ENCODE measurements at places on chromosomes 11 and 22.
A peak's percentile ranks its signal among the peaks of the same experiment; 100 is the strongest.

DNA sequence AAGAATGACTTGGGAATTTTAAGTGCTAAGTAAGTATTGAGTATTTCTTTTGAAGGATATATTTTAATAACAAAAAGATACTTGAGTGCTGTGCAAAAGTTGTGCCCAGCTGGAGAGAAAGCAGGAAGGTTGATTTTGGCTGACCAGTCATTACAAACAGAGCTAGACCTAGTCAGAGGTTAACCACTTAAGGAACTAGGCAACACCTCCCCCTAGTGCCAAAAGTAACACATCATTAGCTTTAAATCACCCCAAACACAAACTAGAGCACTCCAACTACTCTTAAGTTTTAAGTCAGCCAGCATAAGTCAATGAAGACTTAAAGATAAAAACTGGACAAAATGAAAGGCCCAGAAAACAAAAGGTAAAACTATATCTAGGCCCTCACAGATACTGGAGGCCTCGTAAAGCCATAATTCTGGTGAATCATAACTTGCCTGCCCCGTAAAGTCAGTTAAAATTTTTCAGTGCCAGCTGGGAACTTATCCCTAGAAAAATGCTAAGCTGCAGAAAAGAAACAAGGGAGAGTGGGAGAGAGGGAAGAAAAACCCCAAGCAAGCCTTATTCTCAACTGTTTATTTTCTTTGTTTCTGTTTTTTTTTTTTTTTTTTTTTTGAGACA is 4.6 kb downstream of the TMEM9B start:
- peak; percentile 7 for DNase-seq

DNA sequence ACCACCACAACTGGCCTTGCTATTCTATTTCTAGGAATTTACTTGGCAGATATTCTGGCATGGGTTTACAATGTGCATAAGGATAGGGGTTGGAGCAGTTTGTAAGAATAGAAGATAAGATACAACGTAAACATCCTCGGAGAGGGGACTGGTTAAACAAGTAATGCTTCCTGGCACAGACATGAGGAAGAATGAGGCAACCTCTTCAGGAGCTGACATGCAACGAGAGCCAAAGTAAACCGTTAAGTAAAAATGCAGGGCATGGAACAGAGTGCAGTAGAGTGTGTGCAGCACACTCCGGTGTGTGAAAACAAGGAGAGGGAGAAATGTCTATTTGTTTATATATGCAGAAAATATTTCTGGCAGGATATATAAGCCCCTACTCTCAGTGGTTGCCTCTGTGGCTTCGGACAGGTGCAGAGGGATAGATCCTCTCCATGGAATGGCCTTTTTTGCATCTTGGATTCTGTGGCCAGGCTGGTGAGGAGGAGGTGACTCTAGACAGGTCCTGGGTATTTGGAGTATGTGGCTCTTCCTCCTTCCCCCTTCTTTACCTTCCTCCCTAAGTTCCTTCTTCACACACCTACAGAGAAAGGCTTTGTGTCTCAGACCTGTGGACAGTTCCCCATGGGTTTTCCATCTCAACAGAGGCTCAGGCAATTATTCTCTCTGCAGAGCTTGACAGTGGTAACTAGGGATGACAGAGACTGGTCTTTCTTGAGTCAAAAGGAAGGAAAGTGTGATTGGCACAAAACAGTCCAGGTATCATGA is 2.5 kb downstream of the RAB36 start:
- no peak for DNase-seq

GRCh38 chr11:75334402-75334891 is 17.0 kb downstream of the ARRB1 start:
- DNase-seq: no peak

- no peak for DNase-seq
Measured at GRCh38 chr22:35452351-35452781, 52.4 kb downstream of the MCM5 start.

DNA sequence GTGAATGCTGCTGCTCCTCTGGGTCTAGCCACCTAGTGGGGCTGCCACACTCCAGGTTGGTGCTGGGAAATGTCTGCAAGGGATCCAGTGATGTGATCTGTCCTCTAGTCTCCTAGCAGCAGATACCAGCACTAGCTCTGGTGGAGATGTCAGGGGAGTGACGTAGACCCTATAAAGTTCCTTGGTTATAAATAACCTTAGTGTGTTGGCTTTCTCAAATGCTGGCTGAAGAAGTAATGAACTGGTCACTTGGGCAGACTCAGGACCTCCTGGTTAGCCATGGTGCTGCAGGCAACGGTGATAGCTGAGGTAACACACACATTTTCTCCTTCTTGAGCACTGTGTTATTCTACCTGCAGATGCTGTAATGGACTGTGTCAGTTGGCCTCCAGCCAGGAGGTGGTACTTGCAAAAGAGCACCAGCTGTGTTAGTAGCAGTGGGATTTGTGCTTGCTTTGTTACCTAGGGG is 35.5 kb downstream of the BBOX1 start:
- peak; percentile 48 for DNase-seq

- DNase-seq: no peak
Measured at GRCh38 chr11:45385423-45385822, 99.3 kb upstream of the SYT13 start.

- no peak for DNase-seq
Measured at GRCh38 chr22:42281284-42281683, 10.8 kb upstream of the TCF20 start.

DNA sequence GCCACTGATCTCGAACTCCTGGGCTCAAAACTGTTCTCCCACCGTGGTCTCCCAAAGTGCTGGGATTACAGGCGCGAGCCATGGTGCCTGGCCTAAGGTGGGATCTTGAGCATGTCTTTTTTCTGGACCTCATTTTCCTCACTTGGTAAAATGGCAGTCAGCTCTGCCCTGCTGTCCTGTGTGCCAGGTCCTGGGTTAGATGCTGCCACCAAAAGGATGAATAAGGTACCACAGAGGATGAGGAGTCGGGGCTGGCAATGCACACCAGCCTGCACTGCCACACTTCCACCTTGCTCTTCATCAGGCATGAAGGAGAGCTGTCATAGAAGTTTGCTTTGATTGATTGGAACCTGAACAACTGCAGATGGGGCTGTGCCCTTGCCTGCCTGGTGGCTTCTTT is 32.3 kb downstream of the ACO2 start:
- no peak for DNase-seq

- DNase-seq: no peak
Measured at GRCh38 chr11:28146123-28146751, 38.0 kb downstream of the METTL15 start.

DNA sequence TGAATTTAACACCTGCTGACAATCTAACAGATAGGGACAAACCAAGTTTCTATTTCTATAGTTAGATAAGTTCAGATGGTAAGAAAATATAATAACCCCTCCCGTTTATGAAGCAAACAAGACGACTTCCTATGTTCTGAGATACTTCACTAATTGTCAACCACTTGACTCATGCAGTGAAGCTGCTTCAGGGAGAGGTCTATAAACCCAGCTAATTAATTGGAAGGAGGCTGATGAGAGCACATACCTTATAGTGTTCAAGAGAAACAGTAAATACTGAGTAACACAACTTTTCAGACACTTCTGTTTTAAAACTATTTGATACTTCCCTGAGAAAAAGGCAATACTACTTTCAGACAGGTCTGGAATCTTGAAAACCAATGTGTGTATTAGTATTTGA is 229.4 kb upstream of the UBASH3B start:
- no peak for DNase-seq

DNA sequence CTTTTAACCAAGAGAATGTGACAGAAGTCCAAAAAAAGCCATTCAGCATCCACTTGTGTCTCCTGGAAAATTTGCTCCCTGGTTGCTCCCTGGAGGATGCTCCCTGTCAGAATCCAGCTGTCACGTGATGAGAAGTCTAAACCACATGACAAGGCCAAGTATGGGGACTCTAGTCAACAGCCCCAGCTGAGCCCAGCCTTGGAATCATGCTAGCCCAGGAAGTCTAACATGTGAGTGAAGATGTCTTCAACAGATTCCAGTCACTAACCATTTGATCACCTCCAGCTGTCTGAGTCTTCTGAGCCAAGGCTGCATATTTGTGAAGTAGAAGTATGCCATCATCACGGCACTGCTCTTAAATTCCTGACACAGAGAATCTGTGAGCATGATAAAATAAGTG is 4.2 kb downstream of the OR56B4 start:
- no peak for DNase-seq

DNA sequence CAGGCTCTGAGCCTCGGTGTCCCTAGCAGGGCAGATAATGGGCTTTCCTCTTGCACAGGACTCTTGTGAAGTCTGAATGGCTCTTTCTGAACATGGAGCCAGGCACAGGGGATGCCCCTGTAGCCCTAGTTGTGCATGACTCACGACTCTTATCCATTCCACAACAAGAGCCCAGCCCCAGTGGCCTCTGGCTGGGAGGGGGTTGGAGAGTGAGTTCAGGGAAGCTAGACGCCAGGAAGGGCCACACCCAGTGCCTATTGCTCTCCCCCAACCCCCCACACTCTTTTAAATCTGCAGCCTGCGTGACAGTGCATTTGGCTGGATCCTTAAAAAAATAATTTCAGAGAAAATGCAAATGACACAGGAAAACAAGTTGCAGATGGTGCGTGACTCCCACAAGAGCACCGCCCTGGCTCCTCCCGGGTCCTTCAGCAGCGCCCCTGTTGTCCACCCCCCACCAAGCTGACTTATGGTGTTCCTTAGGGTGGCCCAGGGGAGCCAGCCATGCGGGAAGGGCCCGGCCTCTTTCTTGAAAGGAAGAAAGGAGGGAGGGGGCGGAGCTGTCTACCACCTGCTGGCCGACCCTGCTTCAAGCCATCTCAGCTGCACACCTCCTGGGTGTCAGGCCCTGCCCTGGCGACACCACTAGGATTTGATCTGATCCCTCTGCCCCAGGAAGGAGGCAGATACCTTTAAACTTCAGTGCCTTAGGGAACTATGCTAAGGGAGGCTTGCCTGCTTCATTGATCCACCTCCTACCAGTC is 74.7 kb downstream of the MN1 start:
- no peak for DNase-seq

DNA sequence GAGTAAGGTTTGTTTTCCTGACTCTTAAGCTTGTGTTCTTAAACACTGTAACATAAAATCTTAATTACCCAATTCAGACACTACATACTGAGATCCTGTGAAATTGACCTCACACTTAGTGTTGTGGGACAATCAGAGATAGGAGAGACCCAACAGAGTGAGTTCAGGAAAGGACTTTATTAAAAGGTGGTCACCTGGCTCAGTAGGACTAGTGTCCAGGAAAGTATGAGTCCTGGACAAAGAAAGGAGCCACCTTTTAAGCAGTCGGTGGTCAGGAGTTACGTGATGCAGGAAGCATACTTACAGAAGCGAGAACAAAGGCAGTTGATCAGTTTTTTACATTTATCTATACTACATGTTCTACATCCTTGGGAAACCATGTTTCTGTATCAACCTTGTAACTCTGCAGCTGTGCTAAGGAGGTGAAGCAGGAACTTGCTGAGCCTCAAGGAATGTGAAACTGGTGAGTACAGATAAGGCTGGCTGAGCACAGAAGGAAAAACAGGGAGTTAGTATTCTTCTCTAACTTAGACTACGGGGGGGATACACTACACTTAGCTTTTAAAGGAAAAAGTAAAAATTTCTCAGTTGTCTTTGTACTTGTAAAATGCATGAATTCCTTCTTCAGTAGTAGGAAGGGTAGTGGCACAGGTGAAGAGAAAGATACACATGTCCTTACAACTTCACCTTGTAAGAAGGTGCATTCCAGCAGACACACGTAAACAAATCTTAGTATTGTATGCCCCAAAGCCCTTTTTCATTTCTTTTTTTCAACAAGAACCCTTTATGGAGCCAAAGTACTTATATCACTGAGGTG is 15.1 kb downstream of the OR51E1 start:
- DNase-seq: no peak

- DNase-seq: no peak
Measured at GRCh38 chr11:74820763-74821162, 72.1 kb downstream of the RNF169 start.

GRCh38 chr22:36333644-36334043 is 54.1 kb downstream of the MYH9 start:
- no peak for DNase-seq

GRCh38 chr11:95563173-95563572 is 226.4 kb downstream of the FAM76B start:
- DNase-seq: no peak

DNA sequence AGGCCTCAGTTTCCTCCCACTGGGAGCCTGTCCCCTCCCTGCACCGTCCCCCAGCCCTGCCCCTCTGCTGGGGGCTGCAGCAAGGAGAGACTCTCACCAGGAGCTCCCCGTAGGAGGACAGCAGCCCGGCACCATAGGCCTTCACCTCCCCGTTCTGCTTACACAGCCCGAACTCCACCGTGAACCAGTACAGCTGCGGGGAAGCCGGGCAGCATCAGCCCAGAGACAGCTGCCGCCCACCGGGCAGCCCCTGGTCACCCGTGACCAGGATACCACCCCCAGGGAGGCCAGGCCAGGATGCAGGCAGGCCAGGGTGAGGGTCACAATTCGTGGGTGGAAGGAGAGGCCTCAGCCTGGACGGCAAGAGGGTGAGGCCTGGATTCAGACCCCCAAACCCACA is 4.6 kb upstream of the INS start:
- no peak for DNase-seq

- DNase-seq: no peak
Measured at GRCh38 chr11:11728386-11728785, 106.6 kb upstream of the GALNT18 start.

DNA sequence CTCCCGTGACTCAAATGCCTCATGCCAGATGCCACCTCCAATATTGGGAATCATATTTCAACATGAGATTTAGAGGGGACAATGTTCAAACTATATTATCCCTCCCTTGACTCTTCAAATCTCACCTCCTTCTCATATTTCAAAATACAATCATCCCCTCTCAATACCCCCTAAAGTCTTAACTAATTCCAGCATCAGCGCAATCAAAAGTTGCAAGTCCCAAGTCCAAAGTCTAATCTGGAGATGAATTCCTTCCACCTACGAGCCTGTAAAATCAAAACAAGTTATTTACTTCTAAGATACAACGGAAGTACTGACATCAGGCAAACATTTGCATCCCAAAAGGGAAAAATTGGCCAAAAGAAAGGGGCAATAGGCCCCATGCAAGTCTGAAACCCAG is 67.2 kb upstream of the SC5D start:
- DNase-seq: no peak

GRCh38 chr22:34036931-34037330 is 116.7 kb upstream of the LARGE1 start:
- no peak for DNase-seq

DNA sequence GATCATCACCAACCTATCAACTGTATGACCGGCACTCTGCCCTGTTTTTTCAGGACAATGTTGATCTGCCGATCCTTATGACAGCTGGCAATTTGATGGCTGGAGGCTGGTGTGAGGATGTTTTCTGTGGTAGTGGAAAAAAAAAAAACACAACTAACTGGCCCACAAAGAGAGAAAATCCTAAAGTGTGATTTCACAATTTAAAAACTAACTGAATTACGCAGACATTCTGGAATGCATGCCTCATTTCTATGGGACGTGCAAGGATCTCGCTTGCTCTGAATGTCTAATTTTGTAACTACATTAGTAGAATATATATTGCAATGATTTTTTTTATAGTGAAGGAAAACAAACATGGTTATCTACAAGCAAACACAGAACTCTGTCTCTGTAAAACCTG is 590.5 kb downstream of the ETS1 start:
- DNase-seq: no peak

- no peak for DNase-seq
Measured at GRCh38 chr22:28674121-28674563, 5.5 kb downstream of the TTC28 start.

Measured in NCI-H774 (cell line).